Cortex of kidney (tissue), 1 donor: ENCODE measurements at places on chromosomes 12 and 14.

DNA sequence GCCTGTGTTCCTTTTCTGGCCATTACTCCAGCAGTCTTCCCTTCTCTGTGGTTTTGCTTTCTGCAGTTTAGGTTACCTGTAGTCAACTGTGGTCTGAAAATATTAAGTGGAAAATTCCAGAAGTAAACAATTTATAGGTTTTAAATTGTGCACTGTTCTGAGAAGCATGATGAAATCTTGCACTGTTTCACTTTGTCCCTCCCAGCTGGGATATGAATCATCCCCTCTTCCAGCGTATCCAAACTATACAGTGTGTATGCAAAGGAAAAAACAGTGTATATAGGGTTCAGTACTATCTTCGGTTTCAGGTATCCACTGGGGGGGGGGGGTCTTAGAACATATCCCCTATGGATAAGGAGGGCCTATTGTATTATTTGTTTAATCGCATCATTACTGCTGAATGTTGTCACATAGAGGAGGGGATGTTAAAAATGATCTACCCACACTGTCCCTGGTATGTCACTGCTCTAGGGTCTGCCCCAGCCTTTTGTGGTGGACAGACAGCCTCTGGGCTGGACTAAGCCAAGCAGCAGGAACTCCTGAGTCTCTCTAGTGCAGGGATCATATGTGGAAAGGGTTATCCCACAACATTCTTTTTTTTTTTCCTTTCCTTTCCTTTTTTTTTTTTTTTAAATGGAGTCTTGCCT is 109.1 kb upstream of the MAX start:
- DNase-seq: no peak

DNA sequence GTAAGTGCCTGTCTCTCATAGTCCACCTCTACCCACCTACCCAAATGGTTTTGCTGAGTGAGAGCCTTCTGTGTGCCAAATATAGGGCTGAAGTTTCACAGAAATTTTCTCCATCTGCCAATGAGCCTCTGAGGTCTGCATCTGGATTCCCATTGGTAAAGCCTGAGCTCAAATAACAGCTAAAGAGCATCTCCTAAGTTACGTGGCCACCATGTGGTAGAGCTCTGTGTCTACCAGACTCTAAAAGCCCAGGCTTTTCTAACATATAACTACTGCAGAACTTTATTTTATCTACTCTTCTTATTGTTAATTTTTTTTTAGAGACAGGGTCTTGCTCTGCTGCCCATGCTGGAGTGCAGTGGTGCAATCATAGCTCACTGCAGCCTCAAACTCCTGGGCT is 16.0 kb downstream of the AMDHD1 start:
- no peak for DNase-seq

DNA sequence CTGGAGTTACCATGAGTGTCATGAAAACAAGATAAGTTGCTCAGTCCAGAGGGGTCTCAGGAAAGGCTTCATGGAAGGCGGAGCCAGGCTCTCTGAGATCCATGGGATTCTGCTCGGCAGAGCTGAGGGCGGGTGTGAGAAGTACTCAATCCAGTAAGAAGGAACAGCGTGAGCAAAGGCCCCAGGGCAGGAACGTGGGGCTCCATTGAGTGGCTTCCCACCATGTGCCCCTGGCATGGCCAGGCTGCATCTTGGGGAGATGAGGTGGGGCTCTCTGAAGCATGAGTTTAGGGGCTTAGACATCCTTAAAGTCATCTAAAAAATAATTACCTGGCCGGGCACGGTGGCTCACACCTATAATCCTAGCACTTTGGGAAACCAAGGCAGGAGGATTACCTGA is 58.0 kb downstream of the ARL6IP4 start:
- DNase-seq: no peak

GRCh38 chr12:3049176-3049575 is 28.0 kb upstream of the TSPAN9 start:
- DNase-seq: no peak

DNA sequence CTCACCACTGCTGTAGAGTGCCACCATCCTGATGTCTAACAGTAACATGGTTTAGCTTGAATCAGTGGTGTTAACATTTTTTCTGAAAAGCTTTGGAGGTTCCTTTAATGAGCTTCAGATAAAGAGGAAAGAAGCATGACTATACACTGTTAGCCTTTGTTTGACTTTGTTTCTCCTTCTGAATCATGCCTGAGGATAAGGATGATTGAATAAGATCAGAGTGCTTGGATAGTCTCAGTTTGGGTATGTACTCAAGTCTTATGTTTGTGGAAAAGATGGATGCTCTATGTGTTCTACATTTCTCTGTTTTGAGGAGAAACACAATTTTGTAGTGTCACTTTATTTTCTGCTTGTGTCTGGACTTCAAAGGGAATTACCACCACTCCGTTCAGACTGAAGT is 42.0 kb downstream of the GPATCH2L start:
- no peak for DNase-seq

GRCh38 chr12:107385509-107385908 is 292.2 kb upstream of the CRY1 start:
- no peak for DNase-seq

DNA sequence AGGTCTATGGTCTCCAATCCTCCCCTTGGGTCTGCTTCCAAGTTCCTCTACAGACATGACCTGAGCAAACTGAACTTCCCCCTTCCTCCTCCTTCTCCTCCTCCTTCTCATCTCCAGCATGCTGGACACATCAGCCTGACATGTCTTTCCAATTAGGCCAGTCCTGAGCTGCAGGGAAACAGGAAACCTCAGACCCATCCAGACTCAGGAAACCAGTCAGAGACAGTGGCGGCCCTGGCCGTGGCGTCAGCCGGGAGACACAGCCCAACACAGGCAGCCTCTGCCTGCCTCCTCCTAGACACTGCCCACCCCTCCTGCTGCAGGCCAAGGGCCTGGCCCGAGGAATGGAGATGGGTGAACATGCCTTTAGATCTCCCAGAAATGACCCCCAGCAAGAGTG is 468.8 kb downstream of the BCL11B start:
- DNase-seq: no peak
